Myocyte (in vitro differentiated cells): ENCODE measurements at places on chromosomes 7 and 10.
A peak's percentile ranks its signal among the peaks of the same experiment; 100 is the strongest.

- no peak for DNase-seq
These were observed 148.8 kb upstream of the AGK start for GRCh38 chr7:141402277-141402996.

- DNase-seq, result no peak
These were observed 8.3 kb upstream of the DENND10 start for GRCh38 chr10:119095640-119096039.

GRCh38 chr10:117989962-117990361 is 56.8 kb downstream of the RAB11FIP2 start:
- DNase-seq, result no peak

- DNase-seq, result no peak
These were observed 59.3 kb upstream of the APBB1IP start for GRCh38 chr10:26378861-26379294.

DNA sequence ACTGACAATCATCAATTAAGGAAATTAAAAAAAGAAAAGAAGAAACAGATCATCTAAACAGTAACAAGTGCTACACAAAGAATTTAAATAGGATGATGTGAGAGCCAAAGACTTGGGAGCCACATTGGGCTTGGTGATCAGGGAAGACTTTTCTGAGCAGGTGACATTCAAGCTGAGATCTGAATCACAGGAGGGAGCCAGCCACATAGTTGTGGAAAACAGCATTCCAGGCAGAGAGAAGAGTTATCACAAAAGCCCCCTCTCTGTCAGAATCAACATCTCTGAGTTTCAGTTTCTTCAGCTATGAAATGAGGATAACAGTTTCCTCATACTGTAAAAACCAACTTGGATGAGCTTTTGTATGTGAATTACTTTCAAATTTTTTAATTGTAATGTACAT is 169.2 kb upstream of the PLXNA4 start:
- DNase-seq, result no peak

DNA sequence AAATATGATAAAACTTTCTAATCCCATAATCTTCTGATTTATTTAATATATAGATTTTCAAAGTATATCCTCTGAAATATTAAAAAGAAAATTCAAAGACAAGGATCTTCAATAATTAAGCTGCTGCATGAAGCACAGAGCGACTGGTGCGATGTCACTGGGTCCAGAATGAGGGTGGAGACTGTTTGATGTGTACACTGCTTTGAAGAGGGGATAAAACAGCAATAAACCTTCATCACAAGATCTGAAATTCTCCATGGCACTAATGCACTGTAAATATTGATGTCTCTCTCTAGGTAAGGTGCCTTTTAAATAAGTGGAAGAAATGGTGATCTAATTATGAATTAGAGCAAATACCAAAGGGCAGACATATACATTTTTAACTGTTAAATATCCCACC is 337.8 kb downstream of the PARD3 start:
- DNase-seq, result no peak

GRCh38 chr7:836429-836828 is 4.2 kb downstream of the SUN1 start:
- peak; percentile 55 for DNase-seq

DNA sequence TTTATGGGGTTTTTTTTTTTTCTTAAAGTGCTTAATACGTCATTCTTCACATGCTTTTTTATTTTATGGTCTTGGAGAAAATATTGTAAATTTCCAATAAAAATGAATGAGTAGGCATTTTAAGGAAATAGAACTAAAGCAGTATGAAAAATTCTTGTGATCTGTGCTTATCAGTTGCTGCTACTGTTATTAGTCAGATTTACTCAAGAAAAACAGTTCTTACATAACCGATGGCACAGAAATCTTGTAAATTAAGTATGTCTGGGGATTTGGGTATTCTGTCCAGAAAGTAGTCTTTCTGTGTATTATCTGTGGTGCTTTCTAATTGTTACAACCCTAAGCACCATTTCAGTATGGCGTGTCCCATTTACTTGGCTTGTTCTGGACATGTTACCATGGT is 64.7 kb downstream of the LRGUK start:
- no peak for DNase-seq

DNA sequence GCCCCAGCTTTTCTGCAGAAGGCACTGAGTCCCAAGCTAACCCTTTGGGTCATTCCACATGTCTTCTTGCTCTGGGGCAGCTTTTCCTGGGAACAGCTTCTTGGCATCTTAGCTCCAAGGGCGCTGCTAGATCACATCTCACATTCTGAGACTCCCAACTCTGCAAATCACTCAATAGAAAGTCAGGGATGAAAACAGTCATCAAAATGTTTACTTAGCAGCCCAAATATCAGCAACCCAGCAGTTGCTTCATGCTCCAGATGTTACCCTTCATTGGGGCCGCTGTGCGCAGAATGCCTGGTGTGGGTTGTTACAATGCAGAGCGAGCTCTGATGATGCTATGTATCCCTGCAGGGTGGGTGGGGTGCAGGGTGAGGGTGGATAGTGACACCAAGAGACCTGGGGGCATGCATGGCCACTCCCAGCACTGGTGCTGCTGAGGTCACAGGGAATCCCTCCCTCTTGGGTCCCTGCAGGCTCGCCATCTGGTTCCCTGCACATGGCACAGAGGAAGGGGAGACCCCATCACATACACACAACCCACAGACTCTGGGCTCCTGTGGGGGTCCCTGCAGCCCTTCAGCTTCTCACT is 19.0 kb downstream of the WDFY4 start:
- DNase-seq, result no peak

GRCh38 chr10:70899096-70899495 is 10.7 kb upstream of the PCBD1 start:
- DNase-seq, result no peak

DNA sequence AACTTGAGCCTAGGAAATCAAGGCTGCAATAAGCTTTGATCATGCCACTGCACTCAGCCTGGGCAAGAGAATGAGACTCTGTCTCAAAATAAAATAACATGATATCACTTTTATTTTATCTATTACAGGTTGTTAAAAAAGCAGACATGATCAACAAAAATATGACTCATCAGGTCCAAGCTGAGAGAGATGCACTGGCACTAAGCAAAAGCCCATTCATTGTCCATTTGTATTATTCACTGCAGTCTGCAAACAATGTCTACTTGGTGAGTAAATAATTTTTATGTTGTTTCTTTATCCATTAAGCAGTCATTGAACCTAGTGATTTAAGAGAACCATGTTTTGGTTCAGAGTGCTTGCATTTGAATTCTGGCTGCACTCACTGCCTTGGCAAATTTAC is 3.3 kb downstream of the MASTL start:
- DNase-seq, result no peak

- no peak for DNase-seq
These were observed 64.0 kb downstream of the DLG5 start for GRCh38 chr10:77862595-77862994.

DNA sequence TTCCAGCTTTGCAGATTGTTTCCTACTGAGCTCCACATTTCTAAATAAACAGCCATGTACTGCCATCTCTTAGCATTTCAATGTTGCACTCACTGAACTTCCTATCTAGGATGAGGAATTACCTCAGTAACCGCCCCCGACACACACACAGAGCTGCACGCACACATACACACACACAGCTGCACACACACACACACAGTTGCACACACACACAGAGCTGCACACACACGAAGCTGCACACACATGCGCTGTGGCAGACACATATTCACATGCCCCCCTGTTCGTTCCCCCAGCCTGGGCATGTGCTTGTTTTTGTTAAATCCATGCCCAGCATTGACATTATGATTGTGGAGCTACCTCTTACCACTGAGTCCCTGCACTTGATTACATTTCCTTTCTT is 39.6 kb upstream of the CNPY1 start:
- DNase-seq, result no peak

- DNase-seq, result no peak
These were observed 338.2 kb upstream of the PFKP start for GRCh38 chr10:2729197-2729596.

GRCh38 chr10:35379226-35380137 is 43.2 kb downstream of the CCNY start:
- DNase-seq, result no peak

DNA sequence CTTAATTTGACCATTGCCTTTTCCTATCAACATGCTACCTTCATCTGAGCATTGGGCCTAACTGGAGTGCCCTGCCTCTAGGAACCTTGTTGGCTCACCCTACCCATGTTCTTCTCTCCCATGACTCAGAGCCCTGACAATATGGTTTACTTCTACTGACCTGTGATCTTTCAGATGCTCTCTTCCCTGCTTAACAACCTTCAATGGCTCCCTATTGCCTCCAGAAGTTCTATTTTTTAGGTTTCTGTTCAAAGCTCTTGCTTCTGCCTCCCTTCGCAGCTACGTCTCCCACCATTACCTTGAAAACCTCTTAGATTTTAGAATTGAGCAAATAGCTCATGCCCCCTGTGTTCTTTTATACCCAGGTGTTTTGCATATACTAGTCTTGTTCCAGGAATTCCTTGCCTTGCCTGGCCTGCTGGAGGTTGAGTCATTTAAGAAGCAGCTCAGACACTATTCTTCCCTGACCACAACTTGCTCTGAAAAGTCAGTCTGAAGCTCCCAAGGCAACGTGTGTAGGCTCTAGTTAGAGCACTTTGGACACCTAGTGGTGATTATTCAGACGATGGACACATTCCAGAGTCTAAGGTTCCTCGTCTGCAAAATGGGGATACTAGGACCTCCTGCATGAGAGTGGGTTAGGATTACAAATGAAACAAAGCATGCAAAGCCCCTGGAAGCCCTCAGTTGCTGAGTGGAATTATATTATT is 64.4 kb upstream of the EMX2 start:
- peak; percentile 45 for DNase-seq

GRCh38 chr10:71281646-71282322 is 37.3 kb upstream of the SLC29A3 start:
- DNase-seq, result no peak

GRCh38 chr7:7432979-7433378 is 102.7 kb downstream of the COL28A1 start:
- no peak for DNase-seq
